Panc1 (cell line): ENCODE measurements at places on chromosomes 7 and 10. TPM values are rescaled to one million over a fixed set of nuclear protein-coding genes. Genes with fewer than 3 reads are reported as not detected.

GRCh38 chr10:119306514-119306951 is 99.2 kb downstream of the GRK5 start:
- H3K4me1 ChIP-seq = peaks cover 85% of the 10 kb centered on the region
- no peak for DNase-seq
- no peaks in the 10 kb centered on the region for H3K36me3 ChIP-seq
- no peaks in the 10 kb centered on the region for H3K27me3 ChIP-seq

- no peak for DNase-seq
- H3K27ac ChIP-seq = no peak overlapping the region
- no peaks in the 10 kb centered on the region; the same call in 1 of the 2 replicates for H3K4me1 ChIP-seq
- no peaks in the 10 kb centered on the region for H3K27me3 ChIP-seq
- no peak overlapping the region for H3K4me3 ChIP-seq
These were observed 4.0 kb upstream of the SLC29A4 start for GRCh38 chr7:5278766-5279165.

DNA sequence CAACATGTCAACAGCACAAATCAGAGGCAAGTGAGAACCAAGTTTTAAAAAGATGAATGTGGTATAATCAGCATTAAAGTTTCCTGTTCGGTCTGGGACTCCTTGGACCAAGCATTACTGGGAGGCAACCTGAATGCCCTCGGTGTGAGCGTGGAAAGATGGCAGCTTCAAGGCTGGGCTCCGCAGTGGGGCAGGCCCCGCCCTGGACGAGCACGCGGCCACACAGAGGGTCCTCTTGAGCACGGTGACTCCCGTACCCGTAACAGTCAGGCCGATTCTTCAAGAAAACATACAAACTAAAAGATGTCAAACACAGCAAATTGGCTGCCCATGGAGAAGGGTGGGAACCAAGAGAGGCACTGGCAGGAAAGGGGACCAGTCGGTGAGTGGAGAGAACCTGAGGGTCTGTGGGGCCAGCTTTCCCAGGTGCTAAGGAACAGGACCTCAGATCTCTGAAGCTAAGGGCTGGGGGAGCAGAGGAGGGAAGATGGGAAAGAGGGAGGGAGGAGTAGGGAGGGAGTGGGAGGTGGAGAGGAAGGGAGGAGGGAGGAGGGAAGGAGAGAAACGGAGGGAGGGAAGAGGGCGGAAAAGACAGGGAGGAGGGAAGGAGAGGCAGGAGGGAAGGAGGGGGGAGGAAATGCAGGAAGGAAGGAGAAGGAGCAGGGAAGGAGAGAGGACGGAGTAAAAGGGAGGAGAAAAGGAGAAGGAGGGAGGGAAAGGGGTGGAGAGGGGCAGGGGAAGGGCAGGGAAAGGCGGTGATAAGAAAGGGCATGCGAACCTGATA is 71.2 kb upstream of the FAM20C start:
- no peaks in the 10 kb centered on the region for H3K36me3 ChIP-seq
- no peak overlapping the region for H3K27ac ChIP-seq
- H3K4me3 ChIP-seq = no peak overlapping the region
- H3K27me3 ChIP-seq = no peaks in the 10 kb centered on the region; the same call in 1 of the 2 replicates
- peaks cover 2% of the 10 kb centered on the region; the same call in 1 of the 2 replicates for H3K4me1 ChIP-seq

DNA sequence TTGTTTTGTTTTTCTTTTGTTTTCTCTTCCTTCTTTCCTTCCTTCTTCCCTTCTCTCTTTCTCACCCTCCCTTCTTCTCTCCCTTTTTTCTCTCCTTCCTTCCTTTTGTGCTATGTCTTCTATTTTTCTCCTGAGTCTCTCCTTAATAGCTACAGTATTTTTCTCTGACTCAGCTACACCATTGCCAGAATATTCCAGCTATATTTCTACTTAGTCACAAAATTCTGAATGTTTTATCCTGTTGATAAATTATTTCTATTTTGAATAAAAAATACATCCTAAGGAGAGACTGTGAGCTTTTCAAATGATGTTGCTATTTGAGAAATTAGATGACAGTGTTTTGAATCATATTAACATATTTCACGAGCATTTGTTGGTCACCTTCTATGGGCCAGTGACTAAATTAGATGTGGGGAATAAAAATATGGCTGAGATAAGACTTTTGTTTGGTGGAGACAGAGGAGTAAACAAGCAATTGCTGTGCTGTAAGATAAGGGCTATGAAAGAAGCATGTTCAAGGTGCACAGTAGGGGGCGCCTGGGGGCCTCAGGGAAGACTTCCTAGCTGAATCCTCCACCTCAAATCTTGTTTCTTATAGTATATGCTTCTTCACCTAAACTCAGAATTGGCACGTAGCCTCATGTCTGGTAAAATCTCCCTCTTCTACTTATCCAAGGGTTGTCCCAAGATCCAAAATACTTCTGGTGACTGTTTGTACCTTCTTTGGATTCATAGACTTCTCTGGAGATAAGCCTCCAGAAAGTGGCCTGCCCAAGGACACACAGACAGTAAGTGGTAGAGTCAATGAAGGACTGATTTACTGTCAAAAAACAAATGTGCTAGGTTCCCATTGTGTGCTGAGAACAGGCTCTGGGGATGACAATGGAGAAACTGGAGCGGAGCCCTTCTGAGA is 115.5 kb upstream of the CREB5 start:
- no peak for DNase-seq
- H3K27ac ChIP-seq = no peak overlapping the region
- H3K27me3 ChIP-seq = peaks cover 2% of the 10 kb centered on the region; the same call in 1 of the 2 replicates
- H3K4me1 ChIP-seq = no peaks in the 10 kb centered on the region
- H3K36me3 ChIP-seq = no peaks in the 10 kb centered on the region
- no peak overlapping the region for H3K4me3 ChIP-seq

Gene SPAM1
- not detected for total RNA-seq

DNA sequence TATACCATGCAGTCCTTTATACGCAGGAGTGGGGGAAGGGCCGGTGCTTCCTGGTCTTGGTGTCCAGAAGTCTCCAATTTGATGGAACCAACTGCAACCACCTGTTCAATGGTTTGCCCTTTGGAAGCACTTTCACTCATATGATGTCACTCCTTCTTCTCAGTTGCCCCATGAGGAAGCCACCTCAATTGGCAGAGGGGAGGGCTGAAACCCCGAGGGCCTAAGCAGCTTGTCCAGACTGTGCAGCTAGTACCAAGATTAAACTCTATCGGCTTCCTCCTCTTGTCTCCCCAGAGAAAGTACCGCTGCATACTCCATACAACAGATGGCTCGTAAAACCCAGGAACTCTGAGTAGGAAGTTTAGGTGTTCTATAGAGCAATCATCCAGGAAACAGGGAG is 789.4 kb downstream of the TYW1 start:
- no peak overlapping the region for H3K27ac ChIP-seq
- H3K4me1 ChIP-seq = no peaks in the 10 kb centered on the region
- no peaks in the 10 kb centered on the region for H3K36me3 ChIP-seq
- no peaks in the 10 kb centered on the region for H3K27me3 ChIP-seq
- no peak overlapping the region for H3K4me3 ChIP-seq
- no peak for DNase-seq

GRCh38 chr10:130770018-130770630 is 541.4 kb downstream of the TCERG1L start:
- H3K4me1 ChIP-seq = no peaks in the 10 kb centered on the region
- no peak overlapping the region for H3K4me3 ChIP-seq
- DNase-seq = no peak
- peaks cover 11% of the 10 kb centered on the region; the same call in 1 of the 2 replicates for H3K27me3 ChIP-seq

Gene MMP21
- not detected for total RNA-seq

GRCh38 chr10:13502380-13502779 is 26.4 kb downstream of the BEND7 start:
- no peaks in the 10 kb centered on the region for H3K27me3 ChIP-seq
- DNase-seq = no peak
- no peak overlapping the region for H3K27ac ChIP-seq
- no peaks in the 10 kb centered on the region for H3K4me1 ChIP-seq

- no peaks in the 10 kb centered on the region for H3K27me3 ChIP-seq
- no peaks in the 10 kb centered on the region for H3K36me3 ChIP-seq
- no peak for DNase-seq
- no peak overlapping the region for H3K27ac ChIP-seq
- no peaks in the 10 kb centered on the region for H3K4me1 ChIP-seq
These were observed 61.8 kb upstream of the NMT2 start for GRCh38 chr10:15230257-15230656.

Gene SPDYE5
- total RNA-seq = not detected

- H3K27me3 ChIP-seq = no peaks in the 10 kb centered on the region
- DNase-seq = no peak
- H3K36me3 ChIP-seq = no peaks in the 10 kb centered on the region
- no peaks in the 10 kb centered on the region for H3K4me1 ChIP-seq
- H3K4me3 ChIP-seq = no peak overlapping the region
These were observed 71.7 kb upstream of the GPR22 start for GRCh38 chr7:107398161-107398560.
